Metanephros (tissue), 2 donors: ENCODE measurements at places on chromosomes 4 and X. TPM values are rescaled to one million over a fixed set of nuclear protein-coding genes. Genes with fewer than 3 reads are reported as not detected.

BDH2 gene
- total RNA-seq, result 113 TPM

TAF7L gene
- total RNA-seq, result 0.18 TPM

CASK gene
- total RNA-seq, result 40.8 TPM

RBMX2 gene
- 15.6 TPM for total RNA-seq

HEPH gene
- 53.5 TPM for total RNA-seq

L1CAM gene
- 38.7 TPM for total RNA-seq

SMIM14 gene
- 30.4 TPM for total RNA-seq

HSFX2 gene
- total RNA-seq, result 1.2 TPM

ADH1A gene
- total RNA-seq, result 0.35 TPM

MAGEE1 gene
- total RNA-seq, result 5.0 TPM

TRAM1L1 gene
- 9.9 TPM for total RNA-seq

SLC7A11 gene
- 1.3 TPM for total RNA-seq

GNRHR gene
- not detected for total RNA-seq
